ENCODE measurements at places on chromosomes 11 and 22.

DNA sequence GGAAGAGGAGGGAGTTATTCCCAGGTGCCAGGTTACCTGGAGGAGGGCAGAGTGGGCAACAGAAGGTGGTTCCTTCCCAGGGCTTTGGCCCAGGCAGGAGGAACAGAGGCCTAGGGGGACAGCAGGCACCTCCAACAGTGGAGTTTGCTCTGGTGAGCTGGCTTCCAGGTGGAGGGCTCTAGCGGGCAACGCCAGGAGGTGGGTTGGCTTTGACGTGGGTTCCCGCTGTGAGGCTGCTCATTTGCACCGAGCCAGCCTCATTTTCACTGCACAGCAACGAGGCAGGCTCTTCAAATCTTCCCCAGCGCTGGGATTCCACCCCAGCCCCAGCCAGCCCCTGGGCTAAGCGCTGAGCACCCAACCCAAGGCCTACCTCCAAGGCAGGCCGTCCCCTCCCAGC, 8.1 kb downstream of the IGSF9B start:
- DNase-seq = no peak

DNA sequence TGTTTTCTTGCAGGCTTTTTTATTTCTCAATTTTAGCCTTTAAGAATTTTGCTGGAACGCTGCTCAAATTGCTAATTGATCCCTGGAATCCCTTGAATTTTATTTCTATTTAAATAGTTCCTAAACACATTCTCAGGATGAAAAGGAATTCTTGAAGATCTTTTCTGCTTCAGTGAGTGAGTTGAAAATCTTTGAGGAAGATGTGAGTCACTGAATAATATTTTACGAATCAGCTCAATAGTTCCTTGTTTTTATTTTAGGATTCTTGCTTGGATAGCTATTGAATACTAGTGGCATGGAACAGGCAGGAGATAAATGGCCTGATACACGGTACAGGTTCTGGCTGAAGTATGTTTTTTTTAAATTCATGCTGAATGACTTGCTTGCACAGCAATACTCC, 194.6 kb upstream of the CCDC90B start:
- no peak for DNase-seq

- no peak for DNase-seq
Measured at GRCh38 chr11:3134218-3134621, 30.9 kb downstream of the OSBPL5 start.

DNA sequence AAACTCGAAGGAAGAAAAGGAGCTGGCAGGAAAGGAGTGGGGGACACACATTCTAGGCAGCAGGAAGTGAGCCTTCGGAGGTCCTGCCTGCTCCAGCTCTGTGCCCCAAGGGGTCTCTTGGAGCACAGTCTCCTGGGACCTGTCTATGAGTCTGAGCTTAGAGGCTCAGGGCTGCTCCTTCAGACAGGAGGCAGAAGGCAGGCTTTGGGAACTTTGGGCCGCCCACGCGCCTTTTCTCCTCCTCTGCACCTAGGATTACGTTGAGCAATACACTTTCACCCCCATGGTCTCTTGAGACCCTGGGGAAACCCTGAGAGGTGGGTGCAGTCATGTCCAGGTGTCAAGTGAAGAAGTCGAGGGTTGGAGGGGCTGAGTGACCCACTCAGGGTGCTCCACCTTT, 965 bp downstream of the TCN2 start:
- DNase-seq = no peak

GRCh38 chr11:8292351-8292750, 28.7 kb upstream of the LMO1 start:
- no peak for DNase-seq

DNA sequence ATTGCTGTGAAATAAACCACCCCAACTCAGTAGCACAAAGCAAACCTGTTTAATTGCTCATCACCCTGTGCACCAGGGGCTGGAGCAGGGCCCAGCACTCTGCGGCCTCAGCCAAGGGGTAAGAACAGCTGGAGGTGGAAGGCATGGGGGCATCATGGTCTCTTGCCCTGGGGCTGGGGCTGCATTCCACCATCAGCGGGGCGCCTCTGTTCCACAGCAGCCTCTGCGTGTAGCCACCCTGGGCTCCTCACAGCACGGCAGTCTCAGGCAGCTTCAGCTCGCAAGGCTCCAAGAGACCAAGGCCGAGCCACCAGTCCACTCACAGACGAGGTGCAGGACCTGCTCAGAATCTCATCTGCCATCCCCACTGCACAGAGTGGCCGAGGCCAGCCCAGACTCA, 630.7 kb downstream of the TBC1D22A start:
- no peak for DNase-seq

GRCh38 chr11:18958221-18958910, 19.2 kb upstream of the MRGPRX1 start:
- no peak for DNase-seq

DNA sequence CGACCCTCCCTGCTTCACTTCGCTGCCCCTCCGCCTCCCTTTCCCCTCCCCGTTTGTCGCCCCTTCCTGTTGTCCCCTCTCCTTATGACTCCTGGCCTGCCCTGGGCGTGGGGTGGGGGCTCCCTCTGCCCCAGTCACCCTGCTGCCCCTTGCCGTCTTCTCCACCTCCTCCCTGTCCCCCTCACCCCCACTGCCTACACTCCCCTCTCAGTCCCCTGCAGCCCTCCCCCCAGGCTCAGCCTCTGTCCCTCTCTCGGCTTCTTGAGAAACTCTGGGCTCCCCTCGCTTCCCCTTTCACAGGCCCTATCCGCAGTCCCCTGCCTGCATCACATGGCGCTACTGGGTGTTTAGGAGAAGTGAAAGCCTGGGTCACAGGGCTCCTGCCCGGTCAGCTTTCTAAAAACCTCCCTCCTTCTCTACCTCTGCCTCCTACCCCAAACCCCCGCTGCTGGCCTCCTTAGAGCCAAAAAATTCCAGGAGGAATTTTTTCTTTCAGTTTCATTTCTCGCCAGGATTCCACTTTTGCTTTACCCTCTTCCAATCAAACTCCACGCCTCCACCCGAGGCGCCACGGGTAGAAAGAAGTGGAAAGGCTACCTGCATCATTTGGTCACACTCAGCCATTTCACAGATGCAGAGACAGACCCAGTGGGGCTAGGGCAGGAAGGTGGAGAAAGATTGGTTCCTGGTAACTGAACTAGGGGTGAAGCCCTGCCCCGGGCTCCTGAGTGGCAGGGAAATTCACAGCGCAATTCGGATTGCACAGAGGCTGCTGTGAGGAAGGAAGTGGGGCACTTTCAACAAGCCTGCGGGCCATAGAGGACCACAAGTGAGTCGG, at the start of gene SLC15A3:
Gene SLC15A3, minus strand, starts transcription at position 273 of the 838 bp plus-strand sequence. CDS start 625 bp downstream, outside the sequence.
- peak; percentile 17 for DNase-seq

DNA sequence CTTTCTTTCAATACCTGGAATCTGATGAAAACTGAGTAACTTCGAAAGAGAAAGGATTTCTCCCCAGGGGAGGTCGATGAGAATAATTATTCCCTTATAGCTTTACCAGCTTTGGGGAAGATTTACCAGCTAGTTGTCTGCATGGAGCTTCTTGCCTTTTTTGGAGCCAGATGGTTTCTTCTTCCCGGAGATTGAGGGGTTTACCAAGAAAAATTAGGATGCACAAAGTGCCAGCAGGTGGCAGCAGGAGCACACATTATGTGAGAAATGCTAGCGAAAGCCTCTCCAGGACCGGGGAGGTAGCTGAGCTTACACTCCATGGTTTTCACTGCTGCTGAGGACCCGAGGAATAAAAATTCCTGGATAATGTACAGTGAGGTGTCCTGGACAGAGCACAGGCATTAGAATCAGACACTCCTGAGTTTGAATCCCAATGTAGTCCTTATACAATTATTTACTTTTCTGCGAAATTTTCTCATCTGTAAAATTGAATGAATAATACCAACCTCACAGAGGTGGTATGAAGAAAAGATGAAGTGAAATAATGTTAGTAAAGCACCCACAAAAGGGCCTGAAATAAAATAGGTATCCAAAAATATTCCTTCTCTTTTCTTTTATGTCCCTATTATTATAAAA, 46.0 kb upstream of the PARVA start:
- DNase-seq = peak; percentile 77

GRCh38 chr11:70779433-70780245, 381.3 kb downstream of the CTTN start:
- DNase-seq = no peak

- no peak for DNase-seq
Measured at GRCh38 chr11:13366266-13367026, 88.9 kb downstream of the BMAL1 start.

DNA sequence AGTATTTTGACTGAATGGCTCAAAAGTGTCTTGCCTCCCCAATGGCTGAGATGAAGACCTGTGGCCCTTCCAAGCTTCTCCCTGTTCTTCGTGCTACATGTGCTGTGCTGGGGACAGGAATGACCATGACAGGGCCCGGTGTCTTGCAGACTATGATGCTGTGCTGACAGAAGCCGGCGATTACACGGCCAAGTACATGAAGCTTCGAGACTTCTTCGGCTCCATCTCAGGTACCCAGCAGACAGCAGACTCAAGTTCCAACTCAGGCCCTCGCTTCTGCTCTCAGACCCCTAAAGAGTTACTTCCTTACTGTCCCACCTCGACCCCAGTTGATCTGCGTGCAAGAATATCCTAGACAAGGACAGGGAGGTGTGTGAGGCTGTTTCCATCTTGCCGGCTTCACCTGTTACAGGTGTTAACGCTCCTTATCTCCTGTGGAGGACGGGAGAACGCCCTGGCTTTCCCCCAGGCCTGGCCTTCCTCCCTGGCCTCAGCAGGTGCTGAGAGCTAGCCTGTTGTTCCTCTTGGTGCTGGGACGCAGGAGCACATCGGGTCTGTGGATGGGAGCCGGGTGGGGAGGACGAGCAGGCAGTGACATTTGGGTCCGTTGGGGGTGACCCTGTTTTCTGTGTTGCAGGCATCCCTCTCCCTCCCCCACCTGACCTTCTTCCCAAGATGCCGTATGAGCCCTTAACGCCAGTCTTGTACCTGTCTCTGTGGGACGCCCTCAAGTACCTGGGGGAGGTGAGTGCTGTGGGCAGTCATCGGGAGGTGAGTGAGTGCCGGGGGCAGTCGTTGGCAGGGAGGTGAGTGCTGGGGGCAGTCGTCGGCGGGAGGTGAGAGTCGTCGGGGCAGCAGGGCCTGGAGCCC, 38.1 kb downstream of the GLB1L2 start:
- no peak for DNase-seq

- DNase-seq = no peak
Measured at GRCh38 chr11:75427181-75427580, 5.8 kb downstream of the KLHL35 start.

DNA sequence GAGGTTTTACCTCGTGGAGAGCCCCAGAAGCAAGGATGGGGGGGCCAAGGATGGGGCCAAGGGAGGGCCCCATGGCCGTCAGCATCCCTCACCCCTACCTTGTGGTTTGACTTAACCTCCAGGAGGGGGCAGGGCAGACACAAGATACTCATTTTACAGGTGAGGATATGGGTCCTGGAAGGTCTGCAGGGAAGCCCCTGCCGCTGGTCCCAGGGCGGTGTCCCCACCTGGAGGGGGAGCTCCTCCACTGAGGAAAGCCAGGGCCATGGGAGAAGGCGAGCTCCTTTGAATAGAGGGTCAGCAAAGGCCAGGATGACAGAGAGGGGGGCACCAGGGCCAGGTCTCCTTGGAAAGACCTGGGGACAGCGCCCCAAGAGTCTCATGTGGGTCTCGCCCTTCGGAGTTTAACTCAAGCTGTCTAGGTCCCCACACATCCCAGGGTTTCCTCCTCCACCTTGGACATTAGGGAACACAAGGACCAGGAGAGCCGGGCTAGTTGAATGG, 5.9 kb upstream of the ADORA2A start:
- peak; percentile 47 for DNase-seq

DNA sequence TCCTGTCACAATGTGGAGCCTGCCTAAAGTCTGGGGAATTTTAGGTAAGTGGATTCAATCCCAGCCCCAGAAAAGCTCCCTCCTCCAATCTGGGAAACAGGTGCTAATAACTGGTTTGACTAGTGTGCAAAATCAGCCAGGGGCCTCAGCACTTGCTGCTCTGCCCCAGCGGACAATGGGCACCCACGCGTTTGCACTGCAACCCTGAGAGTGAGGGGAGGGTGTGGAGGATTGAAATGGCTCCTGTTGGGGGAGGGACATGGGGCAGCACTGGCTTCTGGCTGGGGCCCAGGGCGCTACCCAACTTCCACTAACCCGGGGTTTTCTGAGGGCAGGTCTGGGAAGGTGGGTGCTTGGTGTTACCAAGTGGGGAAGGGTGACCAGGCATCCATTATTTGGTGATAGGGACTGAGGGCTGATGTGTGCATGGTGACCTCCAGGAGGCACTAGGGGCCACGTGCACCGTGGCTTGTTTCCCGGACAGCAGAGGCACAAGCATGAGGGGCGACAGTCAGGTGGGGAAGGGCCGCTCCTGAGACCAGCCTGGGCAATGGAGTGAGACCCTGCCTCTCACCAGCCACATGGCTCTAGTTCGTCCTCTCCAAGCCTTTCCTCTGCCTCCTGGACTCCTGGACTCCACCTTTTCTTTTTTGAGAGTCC, 4.3 kb upstream of the PNPLA5 start:
- no peak for DNase-seq

Data from activated CD4-positive, alpha-beta T cell treated with anti-CD3 and anti-CD28 coated beads, Interleukin-2, amount 50 U/mL, for 48 hours (primary cell).